ENCODE measurements at places on chromosomes 1 and 21. TPM values are rescaled to one million over a fixed set of nuclear protein-coding genes. Genes with fewer than 3 reads are reported as not detected.

COL6A1 gene
- 792 TPM for total RNA-seq

IFI16 gene
- 94.5 TPM for total RNA-seq

RAP1GAP gene
- total RNA-seq: not detected

S100A8 gene
- not detected for total RNA-seq

DOP1B gene
- total RNA-seq: 10.3 TPM

LY9 gene
- not detected for total RNA-seq

NTNG1 gene
- 10.9 TPM for total RNA-seq

Measured in bronchus fibroblast of lung (primary cell).